Activated T-cell treated with anti-CD3 and anti-CD28 coated beads, Interleukin-2, amount 50 U/mL, for 4 hours (primary cell): ENCODE measurements at places on chromosomes 11 and 22.
A peak's percentile ranks its signal among the peaks of the same experiment; 100 is the strongest.

DNA sequence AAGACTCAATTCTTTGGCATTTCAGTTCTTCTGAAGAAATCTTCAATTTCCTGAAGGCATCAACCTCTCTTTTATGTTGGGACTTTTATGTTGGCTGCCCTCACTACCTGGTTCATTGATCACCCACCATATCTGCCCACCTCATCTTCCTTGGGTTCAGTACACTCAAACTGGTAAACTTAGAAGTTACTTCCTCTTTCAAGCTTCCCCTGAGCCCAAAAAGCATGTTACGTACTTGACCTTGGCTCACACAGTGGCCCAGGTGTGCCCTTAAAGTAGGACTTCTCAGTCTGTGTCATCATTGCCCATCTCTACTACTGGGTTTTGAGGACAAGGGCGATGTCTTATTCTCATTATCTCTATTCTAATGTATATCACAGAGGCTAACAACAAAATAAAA is 86.1 kb downstream of the GRIA4 start:
- DNase-seq: no peak

- DNase-seq: peak; percentile 90
Measured at GRCh38 chr11:64225608-64226506, at the start of the genes NUDT22 and TRPT1. Gene NUDT22, plus strand, starts transcription at chr11:64226274. Its CDS starts 379 bp downstream, at chr11:64226653. Gene TRPT1, minus strand, starts transcription at chr11:64226186. Its CDS starts 326 bp downstream, at chr11:64225860.

DNA sequence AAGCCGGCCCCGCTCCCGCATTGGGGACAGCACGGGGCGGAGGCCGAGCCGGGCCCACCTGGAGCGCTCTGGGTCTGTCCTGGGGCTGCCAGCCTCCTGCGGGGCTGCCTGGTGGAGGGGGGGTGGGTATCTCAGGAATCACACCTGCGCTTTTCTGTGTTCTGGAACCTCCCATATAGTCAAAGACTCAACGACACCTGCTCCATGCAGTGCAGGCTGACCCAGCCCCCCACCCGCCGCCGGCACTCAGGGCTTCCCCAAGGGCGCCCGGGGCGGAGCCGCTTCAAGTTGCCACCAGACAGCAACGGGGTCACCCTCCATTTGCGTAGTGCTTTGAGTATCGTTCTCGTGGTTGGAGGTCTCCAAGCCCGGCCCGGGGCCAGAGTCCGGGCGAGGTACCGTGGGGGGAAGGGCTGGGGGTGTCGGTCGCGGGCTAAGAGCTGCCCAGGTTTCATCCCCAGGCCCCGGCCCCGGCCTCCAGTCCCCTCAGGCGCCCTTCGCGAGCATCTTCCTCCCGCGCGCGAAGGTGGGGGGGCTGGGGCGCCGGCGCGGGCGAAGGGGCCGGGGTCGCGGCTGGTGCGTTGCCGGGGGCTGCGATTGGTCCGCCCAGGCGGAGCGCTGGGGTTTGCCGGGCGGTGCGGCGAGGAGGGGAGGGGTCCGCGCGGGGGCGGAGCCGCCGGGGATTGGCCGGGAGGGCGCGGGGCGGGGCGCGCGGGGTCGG is 6.6 kb downstream of the TSPAN4 start:
- DNase-seq: peak; percentile 34

GRCh38 chr11:129637473-129637872 is 178.2 kb upstream of the TMEM45B start:
- DNase-seq: no peak

DNA sequence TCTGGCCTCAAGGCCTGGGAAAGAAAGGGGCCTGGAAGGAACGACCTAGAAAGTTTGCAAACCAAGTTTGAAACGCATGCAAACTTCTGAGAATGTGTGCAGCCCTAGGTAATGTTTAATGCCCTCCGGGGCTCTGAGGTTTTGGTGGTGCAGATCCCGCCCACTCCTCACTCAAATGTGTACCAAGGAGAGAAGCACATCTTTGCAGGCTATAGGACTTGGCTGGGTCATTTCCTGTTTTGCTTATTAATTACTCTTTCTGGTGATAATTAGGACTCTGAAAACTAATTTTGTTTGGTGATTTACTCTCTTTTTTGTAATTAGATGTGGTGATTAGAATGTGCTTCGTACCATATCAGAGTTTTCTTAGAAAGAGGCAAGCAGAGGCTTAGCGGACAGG is 625.9 kb upstream of the CADM1 start:
- DNase-seq: no peak

- DNase-seq: no peak
Measured at GRCh38 chr22:44574057-44574639, 76.1 kb upstream of the RTL6 start.

DNA sequence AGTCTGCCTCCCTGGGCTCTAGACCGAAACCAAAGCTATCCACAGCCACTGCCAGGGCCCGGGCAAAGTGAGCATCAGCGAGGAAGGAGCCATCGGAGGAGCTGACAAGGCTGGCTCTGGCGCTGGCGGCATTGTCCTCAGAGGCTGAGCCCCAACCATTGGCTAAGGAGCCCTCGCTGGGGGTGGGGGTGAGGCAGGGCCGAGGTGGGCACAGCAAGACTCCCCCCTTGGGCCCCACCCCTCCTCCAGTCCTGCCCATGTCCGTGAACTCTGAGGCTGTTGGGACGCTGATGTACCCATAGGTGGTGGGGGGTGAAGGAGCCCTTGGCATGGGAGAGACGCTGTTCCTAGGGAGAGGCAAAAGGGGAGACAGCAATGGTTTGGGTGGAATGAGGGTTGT is 11.2 kb downstream of the ROBO4 start:
- DNase-seq: no peak

- DNase-seq: no peak
Measured at GRCh38 chr11:34783816-34784317, 132.3 kb downstream of the APIP start.

GRCh38 chr11:28833670-28834069 is 725.5 kb downstream of the METTL15 start:
- no peak for DNase-seq
